ENCODE measurements at places on chromosomes 1 and 21. TPM values are rescaled to one million over a fixed set of nuclear protein-coding genes. Genes with fewer than 3 reads are reported as not detected.

ST6GALNAC5 gene
- not detected for total RNA-seq

ST6GALNAC3 gene
- total RNA-seq = 48.3 TPM

UTS2 gene
- total RNA-seq = not detected

RASSF5 gene
- total RNA-seq = 0.60 TPM

MX2 gene
- not detected for total RNA-seq

OTUD7B gene
- total RNA-seq = 21.1 TPM

HCRTR1 gene
- 1.4 TPM for total RNA-seq

DLGAP3 gene
- total RNA-seq = 0.12 TPM

URB2 gene
- 12.7 TPM for total RNA-seq

TDRD5 gene
- not detected for total RNA-seq

KRTAP11-1 gene
- total RNA-seq = not detected

S100B gene
- total RNA-seq = not detected

CFAP74 gene
- not detected for total RNA-seq

MXRA8 gene
- 0.82 TPM for total RNA-seq

CTTNBP2NL gene
- 96.4 TPM for total RNA-seq

C1orf141 gene
- total RNA-seq = not detected

GUCA2A gene
- not detected for total RNA-seq

RIPK4 gene
- not detected for total RNA-seq

CAPN8 gene
- not detected for total RNA-seq

GOLT1A gene
- not detected for total RNA-seq

RIMS3 gene
- total RNA-seq = 0.14 TPM

TRIM58 gene
- not detected for total RNA-seq

KCNQ4 gene
- 0.07 TPM for total RNA-seq

IFNLR1 gene
- total RNA-seq = not detected

EDARADD gene
- not detected for total RNA-seq

ACTA1 gene
- total RNA-seq = 0.22 TPM

LRP8 gene
- total RNA-seq = 62.2 TPM

C8B gene
- not detected for total RNA-seq

CYP4Z1 gene
- not detected for total RNA-seq

RAB25 gene
- not detected for total RNA-seq

FCRL5 gene
- not detected for total RNA-seq

Measured in endothelial cell of umbilical vein (primary cell).